ENCODE measurements at places on chromosomes 2 and 18.
A peak's percentile ranks its signal among the peaks of the same experiment; 100 is the strongest.

- peak; percentile 84 for DNase-seq
These were observed 2.1 kb upstream of the CXCR1 start for GRCh38 chr2:218168635-218169462.

GRCh38 chr2:147916067-147916466 lies 71.2 kb downstream of the ACVR2A start:
- DNase-seq = no peak

DNA sequence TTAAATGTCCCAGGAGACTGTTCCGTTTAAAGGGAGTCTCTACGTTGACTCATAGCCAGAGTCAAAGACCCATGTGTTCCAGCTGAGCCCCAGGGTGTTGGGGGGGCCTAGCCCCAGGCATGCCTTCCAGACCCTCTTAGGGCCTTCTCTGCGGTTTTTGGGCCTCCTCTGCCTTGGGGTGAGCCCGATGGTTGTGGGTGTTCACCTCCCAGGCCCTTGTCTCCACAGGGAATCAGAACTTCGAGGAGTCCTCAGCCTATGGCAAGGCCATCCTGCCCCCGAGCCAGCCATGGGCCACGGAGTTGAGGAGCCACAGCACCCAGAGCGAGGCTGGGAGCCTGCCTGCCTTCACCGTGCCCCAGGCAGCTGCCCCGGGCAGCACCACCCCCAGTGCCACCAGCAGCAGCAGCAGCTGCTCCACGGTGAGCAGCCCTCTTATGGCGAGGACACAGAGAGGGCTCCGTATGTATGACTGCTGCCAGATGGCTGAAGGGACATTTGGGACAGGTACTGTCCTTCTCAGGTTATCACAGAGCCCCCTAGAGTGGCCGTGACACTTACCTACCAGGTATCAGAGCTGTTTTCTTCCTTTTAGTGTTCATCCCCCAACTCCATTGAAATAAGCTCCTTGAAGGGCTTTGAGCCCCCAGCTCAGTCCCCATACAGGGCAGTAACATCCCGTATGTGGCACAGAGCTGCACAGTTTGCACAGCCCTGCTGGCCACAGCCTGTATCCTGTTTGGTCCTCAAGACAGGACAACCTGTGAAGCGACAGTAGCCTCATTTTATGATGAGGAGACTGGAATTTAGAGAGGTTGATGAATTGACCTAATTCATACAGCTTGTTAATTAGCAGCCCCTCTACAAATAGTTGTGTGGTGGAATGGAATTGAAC lies 80.7 kb downstream of the EPAS1 start:
- DNase-seq = peak; percentile 32

DNA sequence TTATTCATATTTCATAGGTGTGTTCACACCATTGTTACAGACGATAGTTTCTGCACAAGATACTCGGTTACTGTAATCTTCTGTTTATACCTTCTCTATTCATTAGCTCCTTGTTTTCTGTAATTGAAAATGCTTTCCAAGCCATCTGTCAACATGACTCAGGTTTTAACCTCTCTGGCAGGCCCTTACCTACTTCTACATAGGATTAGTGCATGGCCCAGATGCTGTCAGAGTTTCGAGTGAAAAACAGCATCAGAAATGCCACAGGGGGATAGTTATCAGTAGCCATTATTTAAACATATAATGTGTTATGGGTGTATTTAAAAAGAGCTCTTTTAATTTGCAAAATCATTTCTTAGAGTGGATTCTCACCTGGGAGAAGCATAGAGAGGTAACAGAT lies 596.4 kb downstream of the FBXO15 start:
- DNase-seq = no peak

GRCh38 chr2:168560817-168561499 lies 104.9 kb downstream of the CERS6 start:
- no peak for DNase-seq

DNA sequence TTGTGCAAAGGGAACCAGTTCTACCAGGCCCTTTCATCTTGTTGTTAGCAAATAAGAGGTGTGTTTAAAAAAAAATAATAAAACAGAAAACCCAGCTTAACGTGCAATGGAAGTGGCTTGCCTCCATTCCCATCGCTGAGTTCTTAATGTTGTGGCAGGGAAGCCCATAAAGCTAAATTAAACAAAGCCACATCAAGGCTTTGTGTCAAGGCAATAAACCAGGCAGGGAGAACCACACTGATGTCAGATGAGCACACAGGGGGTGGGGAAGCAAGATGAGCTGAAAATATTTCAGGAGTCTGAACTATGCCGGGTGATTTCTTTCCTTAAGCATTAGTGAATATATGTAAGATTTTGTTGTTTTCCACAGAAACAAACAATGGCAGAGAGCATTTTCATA lies 73.5 kb downstream of the PHLPP1 start:
- DNase-seq = no peak

DNA sequence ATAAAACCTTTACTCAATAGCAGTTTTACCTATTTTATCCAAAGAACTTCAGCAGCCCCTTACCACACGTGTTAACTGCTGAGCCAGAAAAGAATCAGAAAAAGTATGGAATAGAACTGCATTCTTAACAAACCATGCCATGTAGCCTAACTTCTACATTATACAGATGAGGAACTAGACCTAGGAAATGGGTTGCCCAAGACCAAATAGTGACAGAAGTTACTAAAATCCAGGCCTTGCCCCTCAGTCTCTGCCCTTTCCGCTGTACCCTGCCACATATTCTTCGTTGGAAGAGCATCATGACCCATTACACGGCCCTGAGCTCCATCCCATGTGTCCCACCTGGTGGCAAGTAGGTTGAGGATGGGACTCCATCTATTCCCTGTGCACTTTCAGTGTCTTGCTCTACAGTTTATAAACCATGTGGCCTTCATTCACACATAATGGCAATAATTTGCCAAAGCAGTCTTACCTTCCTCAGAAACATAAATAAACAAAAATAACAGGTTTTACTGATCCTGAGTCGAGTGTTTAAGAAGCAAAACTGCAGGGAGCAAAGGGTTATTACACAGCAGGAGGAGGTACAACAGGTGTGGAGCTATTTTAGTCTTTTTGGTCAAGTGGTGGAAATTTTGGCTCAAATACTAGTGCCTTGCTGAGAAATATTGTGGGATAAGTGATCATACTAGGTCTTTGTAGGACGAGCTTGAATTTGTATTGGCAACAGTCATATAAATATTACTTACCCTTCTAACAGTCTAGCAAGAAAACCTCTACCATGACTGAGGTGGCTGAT lies 46.5 kb downstream of the HNRNPLL start:
- no peak for DNase-seq

DNA sequence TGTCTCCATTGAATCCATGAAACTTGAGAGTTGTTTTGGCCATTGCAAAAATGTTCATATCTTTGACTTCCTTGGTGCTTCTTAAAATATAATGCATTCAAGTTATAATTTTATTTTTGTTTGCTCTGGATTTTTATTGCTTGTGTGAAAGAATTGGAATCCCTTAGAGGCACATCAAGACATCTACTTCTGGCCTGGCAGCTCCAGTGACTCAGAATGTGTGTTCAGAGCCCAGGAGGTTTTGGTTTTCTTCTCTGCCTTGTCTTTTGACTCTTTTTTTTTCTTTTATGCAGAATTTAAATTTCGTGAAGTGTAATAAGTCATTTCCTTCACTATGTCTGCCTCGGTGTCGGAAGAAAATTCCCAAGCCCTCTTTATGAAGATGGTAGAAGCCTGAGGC lies 180.2 kb downstream of the LTBP1 start:
- no peak for DNase-seq

GRCh38 chr2:201223089-201224073 lies 37.0 kb upstream of the CASP8 start:
- DNase-seq = no peak

DNA sequence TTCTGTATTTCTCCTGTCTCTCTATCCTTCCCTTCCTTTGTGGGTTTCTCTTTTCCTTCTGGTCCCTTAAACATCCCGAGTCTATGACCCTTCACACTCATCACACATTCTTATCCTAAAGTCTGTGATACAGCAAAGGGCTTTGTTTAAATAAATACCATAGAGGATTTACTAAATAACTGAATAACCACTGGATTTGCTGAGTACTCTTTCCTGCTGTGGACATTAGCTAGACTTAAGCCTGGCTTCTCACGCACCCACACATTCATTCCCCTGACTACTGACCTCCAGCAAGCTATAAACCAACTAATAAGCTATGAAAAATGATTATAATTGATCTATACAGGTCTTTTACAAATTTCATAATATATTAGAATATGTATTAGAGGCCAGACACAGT lies 76.6 kb downstream of the COL4A3 start:
- DNase-seq = no peak

DNA sequence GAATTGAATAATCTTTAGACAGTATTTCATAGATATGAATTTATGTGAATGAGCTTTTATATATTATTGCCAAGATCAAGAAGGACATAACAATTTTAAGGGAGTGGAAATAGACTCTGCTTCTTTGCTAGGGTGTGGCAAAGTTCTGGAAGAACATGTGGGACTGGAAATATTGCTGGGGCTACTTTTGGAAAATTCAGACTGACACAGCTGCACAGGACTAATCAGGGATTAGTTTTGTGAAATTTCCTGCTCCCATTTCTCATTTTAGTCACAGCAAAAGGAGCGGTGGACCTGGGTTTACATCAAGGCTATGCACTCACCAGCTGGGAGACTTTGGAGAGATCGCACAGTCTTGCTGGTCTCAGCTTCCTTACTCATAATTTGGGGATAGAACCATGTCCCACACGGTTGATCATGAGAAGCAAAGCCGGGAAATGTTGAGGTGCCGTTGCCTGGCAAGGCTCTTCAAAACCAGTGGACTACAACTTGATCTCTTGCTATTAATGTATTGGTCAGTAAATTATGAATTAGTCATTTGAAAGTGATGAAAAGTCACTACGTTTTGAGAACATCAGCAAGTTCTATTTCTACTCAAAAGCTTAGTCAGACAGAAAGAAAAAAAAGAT lies 42.4 kb downstream of the IL1RL2 start:
- DNase-seq = no peak

DNA sequence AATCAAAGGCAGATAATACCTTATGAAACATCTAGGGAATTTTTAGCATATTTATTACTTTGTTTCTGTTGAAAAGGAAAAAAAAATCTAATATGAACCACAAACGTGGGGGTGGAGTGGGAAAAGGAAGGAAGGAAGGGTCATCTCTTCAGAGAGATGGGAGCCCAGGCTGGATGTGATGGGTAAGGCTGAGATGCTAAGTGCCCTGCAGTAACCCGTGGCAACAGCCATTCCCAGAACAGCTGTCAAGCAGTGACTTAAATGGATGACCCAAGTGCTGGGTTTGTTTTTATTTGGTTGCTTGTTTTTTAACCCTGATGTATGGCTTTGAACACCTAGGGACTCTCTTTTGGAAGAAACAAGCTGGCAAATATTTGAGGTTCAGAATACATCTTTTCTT lies 50.7 kb upstream of the KLF7 start:
- DNase-seq = no peak

DNA sequence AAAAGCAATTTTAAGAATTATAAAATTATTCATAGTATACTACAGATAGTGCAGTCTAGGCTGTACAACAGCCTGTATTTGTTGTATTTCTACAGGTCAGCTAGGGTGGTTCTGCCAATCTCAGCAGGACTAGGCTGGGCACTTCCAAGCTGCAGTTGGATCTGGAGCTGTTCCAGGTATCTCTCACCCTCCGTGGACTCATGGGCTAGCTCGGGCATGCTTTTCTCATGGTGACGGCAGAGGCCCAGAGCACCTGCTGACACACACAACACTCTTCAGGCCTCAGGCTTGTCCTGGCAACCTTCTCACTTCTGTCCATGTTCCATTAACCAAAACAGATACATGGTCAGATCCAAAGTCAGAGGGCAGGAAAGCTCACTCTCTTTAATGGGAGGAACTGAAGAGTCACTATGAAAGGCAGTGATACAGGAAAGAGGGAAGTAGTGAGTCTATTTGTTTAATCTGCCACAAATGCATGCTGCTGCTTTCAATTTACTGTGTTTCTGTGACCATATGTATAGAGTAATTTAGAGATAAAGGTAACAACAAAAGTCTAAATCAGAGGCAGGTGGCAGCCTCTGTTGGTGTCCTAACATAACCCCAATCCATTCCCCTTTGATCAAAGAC lies 462.4 kb upstream of the ACVR2A start:
- DNase-seq = no peak

DNA sequence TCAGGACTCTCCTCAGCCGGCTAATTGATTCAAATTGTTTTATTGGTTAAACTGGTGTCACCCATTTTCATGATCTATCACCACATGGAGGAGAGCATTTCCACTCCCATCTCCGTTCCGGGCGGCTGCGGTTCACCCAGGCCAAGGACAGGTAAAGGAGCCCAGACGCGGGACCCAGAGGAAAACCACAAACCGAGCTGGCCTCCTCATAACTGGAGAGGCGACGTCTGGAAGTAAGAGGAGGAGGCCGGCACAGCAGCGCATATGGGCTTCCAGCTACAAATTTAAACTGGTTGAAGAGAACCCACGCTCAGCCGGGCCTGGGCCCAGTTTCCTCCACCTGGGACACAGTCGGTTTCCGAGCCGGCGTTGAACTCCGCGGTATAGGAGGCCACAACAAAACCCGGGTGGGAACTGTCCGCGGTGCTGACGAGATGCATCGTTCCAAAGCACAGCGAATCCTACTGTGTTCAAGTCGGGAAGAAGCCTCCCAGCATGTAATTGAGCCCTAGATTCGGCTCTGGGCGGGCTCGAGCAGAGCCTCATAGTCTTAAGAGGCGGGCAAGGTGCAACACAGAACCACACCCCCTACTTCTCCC lies 3.0 kb upstream of the SKOR2 start:
- DNase-seq = no peak

- no peak for DNase-seq
These were observed 106.2 kb downstream of the KCTD1 start for GRCh38 chr18:26442126-26442525.

GRCh38 chr2:60806988-60807681 lies 51.1 kb downstream of the PAPOLG start:
- peak; percentile 75 for DNase-seq

GRCh38 chr2:98623657-98624056 lies 15.3 kb downstream of the UNC50 start:
- no peak for DNase-seq

GRCh38 chr2:172172513-172173173 lies 69.9 kb upstream of the DLX2 start:
- peak; percentile 86 for DNase-seq

GRCh38 chr2:42456126-42456839 lies 37.5 kb downstream of the KCNG3 start:
- DNase-seq = no peak
